ENCODE measurements at places on chromosomes 3 and 15.

DNA sequence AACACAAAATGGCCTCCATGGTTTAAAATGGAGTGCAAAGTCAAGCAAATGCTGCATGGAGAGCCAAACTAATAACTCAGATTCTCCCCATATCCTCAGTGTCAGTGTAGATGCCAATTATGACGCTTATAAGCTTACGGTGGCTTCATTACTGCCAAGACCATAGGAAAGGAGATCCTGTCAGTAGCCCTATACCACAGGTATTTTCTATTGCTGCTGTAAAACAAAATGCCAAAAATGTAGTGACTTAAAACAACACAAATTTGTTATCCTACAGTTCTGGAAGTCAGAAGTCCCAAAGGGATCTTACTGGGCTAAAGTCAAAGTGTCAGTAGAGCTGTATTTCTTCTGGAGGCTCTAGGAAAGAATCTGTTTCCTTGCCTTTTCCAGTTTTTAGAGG lies 149.8 kb upstream of the GBE1 start:
- DNase-seq: no peak

DNA sequence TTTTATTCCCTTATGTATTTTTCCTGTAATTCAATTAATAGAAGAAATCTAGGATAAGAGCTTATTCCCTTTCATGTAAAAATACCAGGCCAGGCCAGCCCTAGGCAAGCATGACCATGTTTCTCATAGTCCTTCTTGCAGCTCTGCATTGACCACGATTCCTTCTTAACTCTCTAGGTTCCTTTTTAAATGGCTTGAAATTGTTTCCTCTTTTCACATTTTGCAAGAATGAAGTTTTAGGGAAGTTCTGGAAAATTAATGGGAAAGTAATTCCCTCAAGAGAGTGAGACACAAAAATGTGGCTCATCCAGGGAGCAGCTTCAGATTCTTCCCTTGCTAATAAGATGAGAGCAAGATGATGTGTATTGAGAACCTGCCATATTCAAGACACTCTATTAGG lies 116.5 kb upstream of the FGF7 start:
- DNase-seq: no peak

GRCh38 chr3:59115364-59116232 lies 65.8 kb upstream of the CFAP20DC start:
- no peak for DNase-seq

GRCh38 chr3:27713078-27713423 lies 9.1 kb downstream of the EOMES start:
- no peak for DNase-seq

DNA sequence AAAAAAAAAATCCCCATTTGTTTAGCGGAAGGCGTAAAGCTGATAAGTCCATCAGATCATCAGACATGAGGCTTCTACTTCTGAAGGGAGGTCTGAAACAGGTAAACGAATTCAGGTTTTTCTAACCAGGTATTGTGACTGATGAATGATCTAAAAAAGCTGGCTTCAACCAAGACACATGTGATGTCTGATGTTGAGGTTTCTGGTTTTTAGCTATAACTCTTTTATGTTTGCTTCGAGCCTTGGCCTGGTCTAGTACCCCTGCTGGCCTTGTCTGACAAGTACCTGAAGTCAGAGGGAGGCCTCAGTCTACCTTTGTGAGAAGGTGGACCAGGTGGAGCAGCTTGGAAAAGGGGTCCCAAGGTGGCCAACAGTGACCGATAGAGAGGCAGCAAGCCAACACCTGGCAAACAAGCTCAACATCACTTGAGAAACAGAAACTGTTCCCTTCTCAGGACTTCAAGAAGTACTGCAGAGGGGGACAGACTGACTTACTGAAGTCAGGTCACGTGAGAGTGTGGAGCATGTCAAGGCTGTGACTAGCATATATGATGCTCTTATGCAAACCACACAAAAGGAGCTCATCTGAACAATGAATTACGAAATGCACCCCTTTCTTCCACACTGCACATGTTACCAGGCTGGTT lies 33.0 kb upstream of the CA12 start:
- no peak for DNase-seq

GRCh38 chr3:72175296-72175858 lies 390.4 kb upstream of the PROK2 start:
- DNase-seq: no peak

- DNase-seq: no peak
Measured at GRCh38 chr15:88242586-88243555, 13.7 kb downstream of the NTRK3 start.

DNA sequence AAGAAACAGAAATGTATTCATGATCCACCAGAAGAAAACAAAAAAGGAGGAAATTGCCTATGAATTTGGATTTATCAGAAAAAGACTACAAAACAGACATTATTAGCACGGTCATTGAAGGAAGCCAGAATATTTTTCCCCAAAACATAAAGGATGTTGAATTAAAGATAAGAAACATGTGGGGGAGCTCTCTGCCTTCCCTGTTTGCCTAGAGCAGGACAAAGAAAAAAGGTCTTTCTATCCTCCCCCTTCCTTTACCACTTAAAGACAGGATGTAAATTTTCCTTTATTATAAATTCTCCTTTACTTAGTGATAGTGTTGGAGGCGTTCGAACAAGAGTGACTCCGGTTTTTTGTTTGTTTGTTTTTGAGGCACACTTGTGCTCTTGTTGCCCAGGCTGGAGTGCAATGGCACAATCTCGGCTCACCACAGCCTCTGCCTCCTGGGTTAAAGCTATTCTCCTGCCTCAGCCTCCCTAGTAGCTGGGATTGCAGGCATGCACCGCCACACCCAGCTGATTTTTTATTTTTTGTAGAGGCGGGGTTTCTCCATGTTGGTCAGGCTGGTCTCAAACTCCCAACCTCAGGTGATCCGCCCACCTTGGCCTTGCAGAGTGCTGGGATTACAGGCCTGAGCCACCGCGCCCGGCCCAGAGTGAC lies 14.9 kb upstream of the RPN1 start:
- no peak for DNase-seq

GRCh38 chr3:32453346-32453745 lies 49.3 kb downstream of the CMTM6 start:
- DNase-seq: no peak

GRCh38 chr15:64460724-64461720 lies 644 bp downstream of the ZNF609 start:
- DNase-seq: peak; percentile 56

GRCh38 chr15:31434588-31435260 lies 108.1 kb downstream of the KLF13 start:
- DNase-seq: peak; percentile 68

DNA sequence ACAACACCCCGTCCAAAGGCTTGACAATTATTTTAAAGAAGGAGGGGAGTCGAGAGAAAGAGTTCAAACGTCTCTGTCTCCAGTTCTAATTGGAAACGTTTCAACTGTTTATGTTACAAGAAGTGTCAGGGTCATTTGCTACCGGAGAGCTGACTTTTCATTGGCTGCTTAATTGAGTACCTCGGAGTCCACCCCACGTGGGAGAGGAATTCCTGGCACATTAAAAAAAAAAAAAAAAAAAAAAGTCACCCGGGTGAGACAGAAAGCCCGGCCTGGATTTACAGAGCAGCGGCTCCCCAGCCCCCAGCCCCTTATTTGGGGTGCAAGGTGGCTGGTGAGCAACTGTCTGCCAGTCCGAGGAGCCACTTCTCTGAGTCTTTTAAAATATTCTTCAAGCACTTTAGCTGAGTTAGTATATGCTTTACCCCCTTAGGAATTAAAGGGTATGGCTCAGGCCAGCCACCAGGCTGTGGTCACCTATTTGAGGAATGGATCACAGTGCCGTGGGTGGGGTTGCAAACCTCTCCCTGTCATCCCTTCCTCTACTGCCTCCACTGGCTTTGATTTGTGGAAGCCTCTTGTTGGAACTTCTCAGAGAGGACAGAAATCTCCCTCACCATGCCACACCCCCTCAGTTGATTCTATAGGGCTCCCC lies 3.9 kb upstream of the TLE3 start:
- DNase-seq: peak; percentile 70

- no peak for DNase-seq
Measured at GRCh38 chr15:57727031-57727430, 20.5 kb downstream of the POLR2M start.

DNA sequence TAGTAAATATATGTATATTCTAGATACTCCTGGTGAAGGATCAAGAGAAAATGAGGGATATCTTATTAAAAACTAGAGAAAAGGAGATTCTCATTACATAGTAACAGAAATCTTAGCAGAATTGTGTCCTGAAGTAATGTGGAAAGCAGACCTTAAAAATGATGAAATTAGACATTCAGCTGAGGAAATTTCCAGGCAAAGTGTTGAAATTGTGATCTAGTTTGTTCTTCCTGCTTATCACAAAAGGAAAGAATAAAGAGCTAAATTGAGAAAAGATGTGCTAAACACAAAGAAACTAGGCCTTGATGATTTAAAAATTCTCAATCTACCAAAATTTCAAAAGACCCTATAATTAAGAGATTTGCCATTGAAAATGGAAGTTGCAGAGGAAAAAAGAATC lies 362.6 kb upstream of the PLSCR5 start:
- DNase-seq: no peak

Data from erythroblast (primary cell).